ENCODE measurements at places on chromosomes 3 and 15. TPM values are rescaled to one million over a fixed set of nuclear protein-coding genes. Genes with fewer than 3 reads are reported as not detected.

FSIP1 gene
- 0.16 TPM for total RNA-seq

NUDT16 gene
- 40.1 TPM for total RNA-seq

ABCF3 gene
- total RNA-seq = 40.8 TPM

RTP4 gene
- 1.3 TPM for total RNA-seq

COL6A5 gene
- not detected for total RNA-seq

LXN gene
- 28.0 TPM for total RNA-seq

ACTRT3 gene
- total RNA-seq = 4.4 TPM

PP2D1 gene
- not detected for total RNA-seq

NOX5 gene
- total RNA-seq = 2.1 TPM

ATP11B gene
- 100 TPM for total RNA-seq

SGO1 gene
- not detected for total RNA-seq

ADAMTS7 gene
- total RNA-seq = 9.7 TPM

NDN gene
- total RNA-seq = 66.0 TPM

LMAN1L gene
- total RNA-seq = not detected

XIRP1 gene
- not detected for total RNA-seq

STRIT1 gene
- not detected for total RNA-seq

AMOTL2 gene
- 320 TPM for total RNA-seq

IMPG2 gene
- total RNA-seq = 0.38 TPM

GUCA1C gene
- total RNA-seq = not detected

SMCO1 gene
- not detected for total RNA-seq

SERINC4 gene
- not detected for total RNA-seq

CACNA2D2 gene
- 0.66 TPM for total RNA-seq

LMLN gene
- 8.0 TPM for total RNA-seq

CASR gene
- not detected for total RNA-seq

CCDC191 gene
- 3.8 TPM for total RNA-seq

PSTPIP1 gene
- total RNA-seq = 37.7 TPM

DUOX1 gene
- total RNA-seq = 0.85 TPM

CFAP100 gene
- not detected for total RNA-seq

FBXO40 gene
- total RNA-seq = not detected

FBXW12 gene
- 1.1 TPM for total RNA-seq

ZNF660 gene
- total RNA-seq = 3.6 TPM

LHFPL4 gene
- not detected for total RNA-seq

TLR9 gene
- total RNA-seq = not detected

TAMM41 gene
- total RNA-seq = 9.5 TPM
